ENCODE measurements at places on chromosomes 6 and 20.

DNA sequence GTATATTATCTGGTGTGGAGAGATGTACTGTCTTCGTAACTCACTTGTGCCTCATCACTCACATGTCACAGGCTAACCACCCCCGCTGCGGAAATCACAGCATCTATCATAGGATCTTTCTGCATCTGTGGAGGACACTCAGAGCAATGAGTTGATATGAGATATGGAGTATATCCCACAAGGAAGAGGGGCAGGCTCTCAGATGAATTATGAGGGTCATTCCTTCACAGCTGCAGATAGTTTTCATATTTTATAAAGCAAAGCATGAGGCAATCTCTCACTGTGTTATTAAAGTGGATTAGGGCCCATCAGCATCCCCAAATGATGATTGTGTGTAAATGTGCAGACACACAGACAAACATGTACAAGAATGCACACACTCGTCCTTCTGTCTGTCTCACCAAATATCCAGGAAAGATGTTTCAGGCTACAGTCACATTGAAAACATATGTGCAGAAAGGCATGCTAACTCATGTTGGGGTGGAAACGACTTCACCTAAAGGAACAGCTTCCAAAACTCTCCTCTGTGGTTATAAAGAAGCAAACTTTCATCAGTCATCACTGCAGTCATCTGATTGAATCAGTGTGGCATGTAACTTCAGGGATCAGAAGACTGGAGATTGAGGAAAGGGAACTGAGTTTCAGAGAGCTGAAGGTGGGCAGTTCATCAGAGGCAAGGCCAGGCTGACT lies 164.7 kb downstream of the FOXC1 start:
- DNase-seq: no peak

DNA sequence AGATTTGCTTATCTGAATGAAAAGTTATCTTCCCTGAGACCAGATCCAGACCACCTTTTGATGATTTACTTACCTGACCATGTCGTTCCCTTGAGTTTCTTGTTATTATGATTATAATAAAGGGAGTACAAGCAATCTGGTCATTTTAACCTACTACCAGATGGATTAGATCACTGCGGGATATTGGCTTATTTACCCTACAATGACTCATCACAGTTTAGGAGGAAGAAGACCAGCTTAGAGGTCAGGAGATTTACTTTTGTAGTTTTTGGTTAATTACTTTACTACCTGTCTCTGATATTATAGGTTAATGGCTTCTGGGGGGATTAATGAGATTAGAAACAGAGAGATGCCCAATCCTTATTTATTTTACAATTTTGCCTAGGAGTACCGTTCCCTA lies 10.7 kb downstream of the PKIB start:
- no peak for DNase-seq

- DNase-seq: no peak
These were observed 1286.2 kb upstream of the EYS start for GRCh38 chr6:66993272-66993671.

- DNase-seq: peak; percentile 93
These were observed at the start of gene NFKBIE for GRCh38 chr6:44265007-44265721. NFKBIE (minus strand) TSS chr6:44265551; CDS start chr6:44265346, 205 bp downstream.

GRCh38 chr6:34654061-34654710 lies 42.4 kb downstream of the ILRUN start:
- DNase-seq: no peak

- DNase-seq: no peak
These were observed 304.1 kb downstream of the LAMA2 start for GRCh38 chr6:129186988-129187387.

GRCh38 chr6:132443206-132443605 lies 41.9 kb upstream of the MOXD1 start:
- DNase-seq: no peak

- no peak for DNase-seq
These were observed 62.4 kb downstream of the DST start for GRCh38 chr6:56580271-56580670.

GRCh38 chr6:168190014-168190405 lies 111.0 kb upstream of the FRMD1 start:
- DNase-seq: no peak

GRCh38 chr6:36340618-36341454 lies 4.1 kb upstream of the BNIP5 start:
- no peak for DNase-seq

- DNase-seq: no peak
These were observed 976.1 kb upstream of the MAP3K7 start for GRCh38 chr6:91562955-91563354.

DNA sequence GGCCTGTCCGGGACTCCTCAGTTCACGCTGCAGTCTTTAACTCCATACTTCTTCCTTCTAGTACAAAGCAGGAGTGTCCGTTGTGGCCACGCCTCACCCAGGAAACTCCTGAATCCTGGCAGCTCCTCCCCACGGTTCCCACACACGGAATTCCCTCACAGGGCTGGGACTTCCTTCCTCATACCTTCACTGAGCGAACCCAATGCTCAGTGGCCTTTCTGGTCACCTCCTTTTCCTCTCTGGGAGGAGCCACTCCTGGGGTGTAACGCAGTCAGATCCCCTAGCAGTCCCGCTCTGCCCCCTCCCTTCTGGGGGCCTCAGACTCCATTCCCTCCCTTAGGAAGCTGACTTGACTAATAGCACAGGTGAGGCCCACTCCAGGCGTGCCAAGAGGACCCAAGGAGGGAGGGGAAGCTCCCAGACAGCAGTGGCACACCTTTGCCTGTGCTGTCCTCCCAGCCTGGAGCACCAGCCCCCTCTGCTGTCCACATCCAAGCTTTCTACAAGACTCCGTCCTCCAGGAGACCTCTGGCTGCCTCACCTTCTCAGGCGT lies at the start of gene SLC52A3:
SLC52A3 (minus strand) TSS at position 75 of the 553 bp plus-strand sequence. CDS start 2,726 bp downstream, outside the sequence.
- DNase-seq: no peak

- no peak for DNase-seq
These were observed 57.5 kb downstream of the SNRNP48 start for GRCh38 chr6:7647504-7647903.

GRCh38 chr6:30744054-30744805 lies at the start of gene IER3:
IER3 (minus strand) TSS chr6:30744547; CDS start chr6:30744518, 29 bp downstream.
- DNase-seq: peak; percentile 19

- no peak for DNase-seq
These were observed 68.7 kb upstream of the CST7 start for GRCh38 chr20:24880356-24880755.

- no peak for DNase-seq
These were observed 323.4 kb downstream of the SYNE1 start for GRCh38 chr6:152313542-152314482.

DNA sequence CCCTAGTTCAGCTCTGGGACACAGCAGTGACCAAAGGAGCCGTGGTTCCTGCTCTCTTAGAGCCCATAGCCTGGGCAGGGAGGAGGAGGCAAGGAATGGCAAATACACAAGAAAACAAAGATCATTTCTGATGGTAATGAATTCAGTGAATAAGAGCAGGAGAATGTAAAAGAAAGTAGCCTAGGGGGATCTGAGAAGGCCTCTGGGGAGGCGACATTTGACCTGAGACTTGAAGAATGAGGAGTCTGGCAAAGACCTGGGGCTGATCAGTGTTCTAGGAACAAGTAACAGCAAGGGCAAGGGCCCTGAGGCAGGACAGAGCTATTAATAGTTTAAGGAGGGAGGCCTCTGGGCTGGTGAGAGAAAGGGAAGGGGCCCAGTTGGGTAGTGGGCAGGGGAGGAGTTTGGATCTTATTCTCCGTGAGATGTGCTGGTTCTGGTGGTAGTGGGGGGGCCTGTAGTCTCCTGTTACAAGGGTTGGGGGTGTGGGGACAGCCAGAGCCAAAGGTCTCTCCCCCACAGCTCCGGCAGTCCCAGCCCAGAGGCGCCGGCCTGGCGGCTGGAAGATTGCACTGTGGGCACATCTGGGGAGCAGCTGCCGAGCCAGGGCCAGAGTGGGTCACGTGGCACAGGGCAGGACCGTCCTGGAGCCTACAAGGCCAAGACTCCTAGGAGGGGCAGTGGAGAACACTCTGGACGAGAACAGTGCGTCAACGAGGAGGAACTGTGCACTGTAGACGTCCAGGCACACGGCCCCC lies 9.3 kb upstream of the ID1 start:
- no peak for DNase-seq

- DNase-seq: no peak
These were observed 6.6 kb upstream of the TBC1D7 start for GRCh38 chr6:13334953-13335352.

DNA sequence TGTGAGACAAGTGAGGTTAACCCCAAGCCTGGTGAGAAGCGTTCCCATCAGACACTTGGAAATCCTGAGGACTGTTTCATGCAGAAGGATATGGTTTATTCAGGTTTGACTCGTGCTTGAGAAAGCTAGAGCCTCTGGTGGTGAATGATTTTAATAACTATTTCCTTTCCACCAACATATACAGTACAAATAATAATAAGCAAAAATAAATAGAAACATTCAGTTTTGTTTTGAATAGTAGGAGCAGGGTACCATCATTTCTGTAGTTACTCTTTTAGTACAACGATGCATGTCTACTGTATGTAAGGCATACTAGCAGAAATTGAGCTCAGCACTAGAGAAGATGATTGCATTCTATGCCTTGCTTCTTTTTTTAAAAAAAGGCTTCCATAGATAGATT lies 33.5 kb downstream of the PLG start:
- DNase-seq: no peak

- no peak for DNase-seq
These were observed 14.1 kb upstream of the PDE10A start for GRCh38 chr6:165677091-165677490.

DNA sequence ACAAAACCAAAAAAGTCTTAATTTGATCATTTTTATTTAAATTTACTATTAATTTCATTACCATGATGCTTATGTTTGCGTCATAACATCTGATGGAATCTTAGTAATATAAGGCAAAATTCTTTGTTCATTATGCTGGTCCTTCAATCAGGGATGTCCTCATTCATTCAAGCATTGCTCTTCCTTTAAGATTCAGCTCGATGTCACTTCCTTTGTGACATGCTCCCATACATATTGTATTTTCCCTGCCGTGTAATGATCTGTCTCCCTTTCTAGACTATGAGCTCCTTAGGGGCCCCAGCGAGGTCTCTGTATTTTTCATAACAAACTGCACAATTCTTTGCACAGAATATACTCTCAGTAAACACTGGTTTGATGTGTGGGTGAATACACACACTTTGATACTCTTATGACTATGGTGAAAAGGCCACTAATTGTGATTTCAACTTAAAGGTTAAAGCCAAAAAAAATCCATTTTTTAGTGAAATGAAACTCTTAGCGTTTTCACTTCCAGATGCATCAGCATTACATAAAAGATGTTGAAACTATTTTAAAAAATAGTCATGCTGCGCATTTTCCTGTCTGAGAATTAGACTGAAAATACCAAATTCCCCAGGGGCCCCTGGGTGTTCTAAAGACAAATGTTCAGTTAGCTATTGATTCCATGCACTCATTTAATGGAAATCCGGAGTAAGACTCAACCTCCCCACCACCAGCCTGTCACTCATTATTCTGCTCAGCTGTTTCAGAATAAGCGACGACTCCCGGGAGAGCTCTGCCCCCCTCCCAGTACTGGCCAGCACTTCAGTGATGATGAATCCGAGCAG lies 169.7 kb downstream of the ATXN1 start:
- no peak for DNase-seq

- no peak for DNase-seq
These were observed 948 bp upstream of the DNAJC5 start for GRCh38 chr20:63893999-63894357.

GRCh38 chr20:32820698-32821377 lies 1.1 kb downstream of the MAPRE1 start:
- DNase-seq: no peak

DNA sequence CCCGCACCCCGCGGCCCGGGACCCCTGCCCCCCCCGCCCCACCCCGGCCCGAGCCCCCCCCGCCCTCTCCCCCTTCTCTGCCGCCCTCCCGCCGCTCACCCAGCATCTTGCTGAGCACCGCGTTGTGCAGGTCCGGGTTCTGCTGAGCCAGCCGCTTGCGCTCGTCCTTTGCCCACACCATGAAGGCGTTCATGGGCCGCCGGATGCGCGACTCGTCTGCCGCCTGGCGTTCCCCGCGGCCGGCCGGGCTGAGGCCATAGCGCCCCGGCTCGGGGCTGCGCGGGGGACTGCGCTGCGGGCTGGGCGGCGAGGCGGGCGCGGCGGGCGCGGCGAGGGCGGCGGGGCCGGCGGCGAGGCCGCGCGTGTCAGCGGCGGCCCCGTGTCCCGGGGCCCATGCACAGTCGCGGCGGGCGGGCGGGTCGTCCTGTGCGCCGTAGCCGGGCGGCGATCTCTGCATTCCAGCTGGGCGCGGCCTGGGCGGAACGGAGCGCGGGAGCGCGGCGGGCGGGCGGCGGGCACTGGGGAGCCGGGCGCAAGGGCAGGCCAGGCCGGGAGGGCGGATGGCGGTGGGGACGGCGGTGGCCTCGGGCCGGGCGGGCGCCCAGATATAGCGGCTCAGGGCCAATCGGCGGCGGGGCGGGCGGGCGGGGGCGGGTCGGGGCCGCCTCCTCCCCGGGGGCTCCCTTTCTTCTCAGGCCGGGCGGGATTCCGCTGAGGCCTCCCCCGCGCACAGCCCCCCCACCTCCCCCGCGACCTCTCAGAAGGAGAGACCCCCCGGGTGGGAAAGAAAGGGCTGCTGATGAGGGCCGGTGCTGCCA lies at the start of gene SOX18:
SOX18 (minus strand) TSS at position 580 of the 818 bp plus-strand sequence; CDS start at position 457, 123 bp downstream.
- no peak for DNase-seq

DNA sequence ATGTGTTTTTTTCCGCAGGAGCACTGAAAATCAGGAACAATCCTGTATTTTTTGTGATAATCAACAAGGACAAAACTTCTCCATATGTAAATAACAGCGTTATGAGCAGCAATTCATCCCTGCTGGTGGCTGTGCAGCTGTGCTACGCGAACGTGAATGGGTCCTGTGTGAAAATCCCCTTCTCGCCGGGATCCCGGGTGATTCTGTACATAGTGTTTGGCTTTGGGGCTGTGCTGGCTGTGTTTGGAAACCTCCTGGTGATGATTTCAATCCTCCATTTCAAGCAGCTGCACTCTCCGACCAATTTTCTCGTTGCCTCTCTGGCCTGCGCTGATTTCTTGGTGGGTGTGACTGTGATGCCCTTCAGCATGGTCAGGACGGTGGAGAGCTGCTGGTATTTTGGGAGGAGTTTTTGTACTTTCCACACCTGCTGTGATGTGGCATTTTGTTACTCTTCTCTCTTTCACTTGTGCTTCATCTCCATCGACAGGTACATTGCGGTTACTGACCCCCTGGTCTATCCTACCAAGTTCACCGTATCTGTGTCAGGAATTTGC lies at the start of gene TAAR6:
TAAR6 (plus strand) TSS at position 102 of the 557 bp plus-strand sequence; CDS start at position 102, 0 bp downstream.
- DNase-seq: peak; percentile 50

DNA sequence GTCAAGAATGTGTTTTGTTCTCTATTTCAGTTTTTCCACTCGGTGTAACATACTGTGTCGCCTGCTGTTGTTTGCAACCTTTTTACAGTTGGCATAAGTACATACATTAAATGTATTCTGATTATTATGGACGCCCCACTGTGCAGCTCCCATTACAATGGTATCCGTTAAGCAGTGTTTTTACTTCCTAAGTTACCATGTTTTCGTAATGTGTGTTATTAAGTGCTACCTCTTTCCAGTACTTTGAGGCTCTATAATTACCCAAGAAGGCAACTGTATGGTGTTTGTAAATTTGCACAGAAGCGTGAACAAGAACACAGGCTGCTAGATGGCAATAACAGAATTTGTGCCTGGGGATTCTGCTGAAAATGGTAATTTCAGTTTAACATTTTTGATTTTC lies 568.0 kb upstream of the MARCKS start:
- DNase-seq: no peak

- no peak for DNase-seq
These were observed 107.4 kb upstream of the GRIK2 start for GRCh38 chr6:101286146-101286545.

- DNase-seq: no peak
These were observed 29.5 kb upstream of the PCMTD2 start for GRCh38 chr20:64225828-64226598.

GRCh38 chr6:84150705-84151104 lies 76.7 kb downstream of the CEP162 start:
- no peak for DNase-seq
